ENCODE measurements at places on chromosomes 11 and 22.

- DNase-seq = no peak
Measured at GRCh38 chr11:83195143-83195466, 1.6 kb downstream of the ANKRD42 start.

- no peak for DNase-seq
Measured at GRCh38 chr11:22828373-22828772, 1.2 kb downstream of the SVIP start.

- DNase-seq = no peak
Measured at GRCh38 chr22:49086181-49086580, 741.5 kb downstream of the BRD1 start.

DNA sequence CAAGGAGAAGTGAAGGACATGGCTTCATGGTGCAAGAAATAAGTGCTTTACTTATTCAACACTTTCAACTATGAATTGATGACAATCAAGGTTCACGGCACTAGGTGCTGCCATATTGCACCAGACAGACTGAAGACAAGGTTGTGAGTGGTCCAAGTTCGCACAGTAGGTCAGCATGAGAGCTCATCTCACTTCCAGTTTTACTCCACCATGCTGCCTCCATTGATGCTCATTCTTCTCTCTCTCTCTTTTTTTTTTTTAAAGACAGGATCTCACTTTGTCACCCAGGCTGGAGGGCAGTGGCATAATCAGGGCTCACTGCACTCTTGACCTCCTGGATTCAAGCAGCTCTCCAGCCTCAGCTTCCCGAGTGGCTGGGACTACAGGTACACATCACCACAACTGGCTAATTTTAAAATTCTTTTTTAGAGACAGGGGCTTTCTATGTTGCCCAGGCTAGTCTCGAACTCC lies 47.7 kb downstream of the EHF start:
- no peak for DNase-seq

- DNase-seq = no peak
Measured at GRCh38 chr11:82782825-82783374, 49.2 kb upstream of the FAM181B start.

- no peak for DNase-seq
Measured at GRCh38 chr22:44639891-44640617, 62.0 kb upstream of the PRR5 start.

DNA sequence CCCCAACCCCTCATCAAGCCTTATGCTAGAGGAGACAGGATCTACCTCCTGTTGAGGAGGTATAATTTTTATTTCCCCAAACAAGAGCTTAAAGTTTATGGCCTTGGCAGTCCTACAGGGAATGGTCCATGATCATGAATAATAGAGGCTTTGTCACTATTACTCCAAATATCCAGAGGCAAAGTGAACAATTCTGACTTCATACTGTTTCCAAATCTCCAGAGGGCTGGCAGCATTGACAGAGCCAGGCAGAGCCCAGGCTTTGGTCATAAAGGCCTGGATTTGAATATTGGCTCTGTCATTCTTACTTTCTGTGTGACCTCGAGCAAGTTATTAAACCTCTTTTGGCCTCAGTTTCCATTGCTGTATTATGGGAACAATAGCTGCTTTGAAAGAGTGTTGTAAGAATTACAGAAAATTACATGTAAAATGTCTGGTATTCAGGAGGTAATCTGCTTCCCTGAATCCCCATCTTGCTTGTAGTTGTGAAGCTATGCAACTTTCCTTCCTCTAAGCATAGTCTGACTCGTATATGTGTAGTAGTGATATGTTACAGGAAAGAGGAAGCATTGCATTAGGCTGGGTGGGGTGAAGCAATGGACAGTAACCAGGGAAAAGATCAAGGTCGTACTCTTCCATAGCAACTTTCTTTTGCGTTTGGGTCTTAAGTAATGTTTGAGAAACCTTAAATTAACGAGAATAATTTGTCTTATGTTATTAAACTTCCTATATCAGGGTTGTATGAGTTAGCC lies 88.8 kb downstream of the CD44 start:
- no peak for DNase-seq

DNA sequence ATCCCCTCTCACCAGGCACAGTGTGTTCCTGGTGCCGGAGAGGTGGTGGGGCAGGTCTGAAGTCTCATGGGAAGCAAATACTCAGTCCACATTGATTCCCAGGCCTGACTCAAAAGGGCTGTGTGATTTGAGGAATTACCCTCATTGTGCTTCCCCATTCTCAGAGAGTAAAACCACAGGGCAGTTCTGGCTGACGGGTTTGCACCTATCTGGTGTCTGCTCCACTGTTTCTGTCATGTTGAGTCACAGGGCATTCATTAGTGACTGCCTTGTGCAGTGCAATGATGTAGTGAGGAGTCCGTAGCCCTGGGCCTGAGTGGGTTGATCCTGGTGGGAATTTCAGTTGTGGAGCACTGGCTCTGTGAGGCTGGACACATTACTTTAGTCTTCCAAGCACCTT lies 85.2 kb upstream of the ARHGAP20 start:
- no peak for DNase-seq

DNA sequence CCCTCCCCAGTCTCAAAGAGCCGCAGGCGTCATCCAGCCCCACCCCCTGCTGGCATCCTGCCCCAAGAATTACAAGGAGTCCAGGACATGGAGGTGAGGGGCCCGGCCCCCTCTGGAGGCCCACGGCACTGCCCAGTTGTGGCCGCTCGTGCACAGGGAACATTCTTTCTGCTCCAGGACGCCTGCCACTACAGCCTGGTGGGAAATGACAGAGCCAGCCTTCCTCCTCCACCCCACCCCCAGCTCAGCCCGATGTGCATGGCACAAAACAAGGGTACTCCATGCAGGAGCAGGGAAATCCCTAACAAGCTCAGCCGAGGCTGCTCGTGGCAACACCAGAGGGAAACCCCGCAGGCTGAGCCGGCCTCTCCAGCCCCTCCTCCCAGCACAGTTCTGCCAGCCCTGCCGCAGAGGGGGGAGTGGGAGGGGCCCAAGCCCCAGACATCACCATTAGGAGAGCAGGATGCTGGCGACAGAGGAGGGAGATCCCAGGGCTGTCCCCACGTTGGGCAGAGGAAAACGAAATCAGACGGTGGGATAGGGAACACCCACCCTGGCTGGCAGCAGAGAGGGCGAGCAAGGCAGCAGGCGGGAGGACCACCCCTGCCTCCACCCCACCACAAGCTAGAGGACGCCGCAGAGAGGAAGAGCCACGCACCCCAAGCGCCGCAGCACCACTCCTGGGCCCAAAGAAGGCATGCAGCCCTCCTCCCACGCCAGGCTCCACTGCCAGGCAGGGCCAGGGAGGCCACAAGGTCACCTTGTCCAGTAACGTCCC lies 10.0 kb downstream of the IGSF9B start:
- DNase-seq = no peak

- no peak for DNase-seq
Measured at GRCh38 chr11:119520966-119521365, 98.0 kb upstream of the THY1 start.

GRCh38 chr11:65392899-65393298 lies 6.5 kb downstream of the FRMD8 start:
- no peak for DNase-seq

GRCh38 chr11:3222941-3223915 lies 4.6 kb upstream of the MRGPRG start:
- DNase-seq = no peak

- no peak for DNase-seq
Measured at GRCh38 chr22:45834795-45835194, 142.2 kb downstream of the WNT7B start.

- peak; percentile 89 for DNase-seq
Measured at GRCh38 chr11:1262172-1263006, 39.5 kb downstream of the MUC5B start.

DNA sequence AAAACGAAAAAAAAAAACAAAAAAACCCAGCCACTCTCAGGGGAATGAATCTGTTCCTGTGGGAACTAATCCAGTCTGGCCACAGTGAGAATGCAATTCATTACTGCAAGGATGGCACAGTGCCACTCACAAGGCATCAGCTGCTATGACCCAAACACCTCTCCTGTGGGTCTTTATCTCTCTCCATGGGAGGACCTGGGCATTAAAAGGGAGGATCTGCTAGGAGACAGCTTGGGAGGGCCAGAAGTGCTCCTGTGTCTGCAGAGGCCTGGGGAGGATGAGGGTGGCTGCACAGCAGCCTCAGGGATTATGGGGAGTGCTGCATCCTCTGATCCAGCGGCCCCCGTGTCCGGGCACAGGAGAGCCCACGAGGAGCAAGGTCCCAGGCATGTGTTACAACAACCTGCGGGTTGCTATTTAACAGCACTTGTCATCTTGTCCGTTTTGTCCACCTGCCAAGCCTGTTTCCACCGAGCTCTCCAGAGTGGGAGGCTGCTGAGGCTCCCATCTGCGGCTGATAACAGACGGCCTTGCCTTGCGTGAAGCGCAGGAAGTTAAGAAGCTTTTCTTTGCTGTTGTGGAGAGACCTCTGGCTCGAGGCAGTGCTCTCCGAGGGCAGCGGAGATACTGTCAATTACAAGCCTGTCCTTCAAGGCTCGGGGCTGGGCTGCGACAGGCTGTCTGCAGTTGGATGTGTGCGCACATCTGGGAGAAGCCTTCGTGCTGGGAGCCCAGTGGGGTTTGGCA lies 97.7 kb downstream of the NXPE2 start:
- no peak for DNase-seq

- DNase-seq = peak; percentile 76
Measured at GRCh38 chr11:115256397-115257197, 247.6 kb downstream of the CADM1 start.

GRCh38 chr11:36507824-36508489 lies 2.1 kb downstream of the TRAF6 start:
- no peak for DNase-seq

Data from renal pelvis (tissue), 12 donors.